ENCODE measurements at places on chromosomes 2 and 18.

DNA sequence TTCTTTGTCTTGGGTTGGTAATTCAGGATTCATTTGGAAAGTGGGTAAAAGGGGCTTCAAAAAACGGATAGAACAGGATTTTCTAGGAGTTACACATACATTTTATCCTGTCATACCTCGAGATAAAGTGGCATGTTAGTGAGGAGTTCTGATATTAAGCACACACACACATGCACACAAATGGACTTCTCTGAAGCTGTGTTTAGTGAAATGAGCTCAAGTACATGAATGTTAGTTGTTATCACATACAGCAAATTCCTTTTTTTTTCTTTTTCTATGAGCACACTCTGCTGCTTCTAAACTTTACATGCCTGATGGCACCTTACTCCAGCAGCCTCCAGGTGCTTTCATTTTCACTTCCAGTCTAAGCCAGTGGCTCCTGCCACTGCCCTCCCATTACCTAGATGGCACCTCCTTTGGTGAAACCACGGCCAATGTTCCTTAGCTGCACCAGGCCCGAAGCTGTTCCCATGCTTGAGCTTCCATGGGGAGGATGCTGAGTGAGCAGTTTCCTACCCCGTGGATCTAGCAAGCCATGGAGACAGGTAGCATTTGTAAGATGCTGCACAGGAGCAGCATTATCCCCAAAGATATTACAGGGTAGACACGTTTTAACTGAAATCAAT lies 49.7 kb downstream of the STAT1 start:
- no peak for DNase-seq

DNA sequence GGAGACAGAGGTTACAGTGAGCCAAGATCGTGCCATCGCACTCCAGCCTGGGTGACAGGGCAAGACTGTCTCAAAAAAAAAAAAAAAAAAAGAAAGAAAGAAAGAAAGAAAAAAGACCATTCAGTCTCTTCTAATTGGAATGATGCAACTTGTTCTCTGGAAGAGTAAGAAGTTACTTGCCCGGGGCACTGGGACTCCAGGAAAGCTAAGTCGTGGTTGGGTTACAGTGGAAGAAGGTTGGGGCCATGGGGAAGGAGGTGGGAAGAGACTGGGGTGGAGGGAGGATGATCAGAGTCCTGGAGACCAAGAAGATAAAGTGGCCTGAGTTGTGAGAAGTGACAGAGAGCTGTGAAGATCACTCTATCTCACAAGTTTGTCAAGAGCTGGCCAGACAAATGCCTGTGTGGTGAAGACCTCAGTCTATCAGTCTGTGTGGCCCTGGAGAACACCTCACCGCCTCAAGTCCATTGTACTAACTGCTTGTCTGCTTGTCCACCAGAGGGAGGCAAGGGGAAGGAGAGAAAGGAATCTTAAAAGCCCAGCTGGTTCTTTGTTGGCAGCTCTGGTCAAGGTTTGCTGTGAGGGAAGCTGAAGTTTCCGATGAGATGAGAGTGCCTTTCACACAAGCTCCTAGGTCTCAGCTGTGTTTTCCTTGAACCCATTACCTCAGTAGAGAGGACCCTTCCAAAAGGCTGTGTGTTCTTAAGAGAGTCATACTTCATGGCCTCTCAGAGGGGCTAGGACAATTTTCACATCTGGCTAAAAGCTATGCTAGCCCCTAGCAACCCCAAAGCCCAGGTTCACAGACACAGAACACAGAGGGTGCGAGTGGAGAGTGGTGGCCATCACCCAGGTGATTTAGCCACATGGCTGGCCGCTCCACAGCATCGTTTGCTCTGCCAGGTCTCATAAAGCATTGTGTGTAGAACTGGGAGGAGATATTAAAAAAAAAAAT lies 72.0 kb upstream of the TMEM178A start:
- DNase-seq, result no peak

DNA sequence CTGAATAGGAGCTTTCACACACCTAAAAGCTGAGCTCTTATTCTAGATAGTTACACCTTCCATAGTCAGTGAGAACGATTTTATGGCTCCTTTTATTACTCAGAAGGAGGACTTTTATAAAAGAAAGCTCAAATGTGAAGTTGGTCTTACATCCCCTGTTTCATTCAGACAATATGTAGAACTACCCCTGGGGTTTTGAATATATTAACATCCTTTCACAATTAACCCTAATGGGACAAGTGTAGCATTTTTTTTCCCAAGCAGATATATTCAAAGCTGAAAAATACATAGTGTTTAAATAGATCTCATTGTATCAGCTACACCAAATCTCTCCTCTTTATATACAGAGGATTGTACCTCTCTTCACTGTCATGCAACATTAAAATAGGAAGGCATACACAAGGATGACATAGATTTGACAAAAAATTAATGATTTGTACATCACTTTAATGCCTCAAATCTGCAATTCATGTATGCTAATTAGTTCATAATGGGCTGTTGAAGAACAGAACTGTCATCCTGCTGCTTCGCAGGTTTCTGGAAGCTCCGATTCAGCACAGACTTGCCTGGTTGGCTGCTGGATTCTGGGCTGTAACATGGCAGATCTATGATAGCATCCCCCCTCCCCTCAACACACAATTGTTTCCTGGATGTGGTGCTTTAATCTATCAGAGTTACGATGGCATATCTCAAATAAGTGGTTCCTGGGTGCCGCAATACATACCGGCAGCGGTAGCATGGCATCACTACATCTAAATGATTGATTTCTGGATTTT lies 129.7 kb upstream of the PARD3B start:
- no peak for DNase-seq

- no peak for DNase-seq
Observed at GRCh38 chr2:2075875-2076529, 255.1 kb downstream of the MYT1L start.

DNA sequence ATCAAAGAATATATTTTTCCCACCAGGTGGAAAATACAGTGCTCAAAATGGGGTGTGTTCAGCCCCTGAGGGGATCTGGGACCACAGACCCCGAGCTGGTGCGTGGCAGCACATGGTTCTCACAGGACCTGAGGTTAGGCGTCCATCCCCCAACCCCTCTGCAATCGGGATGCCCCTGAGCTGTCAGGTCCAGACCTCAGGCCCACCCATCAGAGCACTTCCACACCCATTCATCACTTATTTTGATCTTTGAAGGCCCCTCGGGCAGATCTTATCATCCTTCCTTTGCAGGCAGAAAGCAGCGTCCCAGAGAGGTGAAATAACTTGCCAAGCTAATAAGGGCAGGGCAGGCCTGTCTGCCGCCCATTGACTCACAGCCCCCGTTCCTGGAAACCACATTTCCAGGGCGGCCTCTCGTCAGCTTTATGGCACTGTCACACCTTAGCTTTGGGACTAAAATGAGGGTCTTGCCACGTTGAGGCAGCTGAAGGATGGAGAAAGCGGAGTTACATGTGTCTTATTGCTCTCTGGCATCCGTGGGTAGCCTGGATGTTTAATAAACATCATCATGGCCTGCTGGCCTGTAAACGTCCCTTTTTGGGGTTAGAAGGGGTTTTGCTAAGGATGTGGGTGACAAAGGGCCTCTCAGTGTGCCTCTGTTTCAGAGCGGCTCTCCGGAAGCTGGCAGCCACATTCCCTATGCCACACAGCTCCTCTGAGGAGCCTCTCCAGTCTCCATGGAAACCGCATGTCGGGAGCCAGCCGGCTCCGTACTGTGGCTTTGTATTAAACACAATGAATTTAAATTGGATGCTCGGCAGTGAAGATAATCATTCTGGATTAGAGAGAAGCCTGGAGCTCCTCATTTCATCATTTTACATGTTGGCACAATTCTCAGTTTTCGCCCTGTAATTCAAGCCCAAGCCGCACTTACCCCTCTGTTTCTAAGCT lies 58.3 kb upstream of the MAPRE3 start:
- DNase-seq, result no peak

- DNase-seq, result no peak
Observed at GRCh38 chr2:50607721-50608120, 424.2 kb downstream of the NRXN1 start.

GRCh38 chr2:55489467-55490062 lies 30.0 kb upstream of the CFAP36 start:
- DNase-seq, result no peak

DNA sequence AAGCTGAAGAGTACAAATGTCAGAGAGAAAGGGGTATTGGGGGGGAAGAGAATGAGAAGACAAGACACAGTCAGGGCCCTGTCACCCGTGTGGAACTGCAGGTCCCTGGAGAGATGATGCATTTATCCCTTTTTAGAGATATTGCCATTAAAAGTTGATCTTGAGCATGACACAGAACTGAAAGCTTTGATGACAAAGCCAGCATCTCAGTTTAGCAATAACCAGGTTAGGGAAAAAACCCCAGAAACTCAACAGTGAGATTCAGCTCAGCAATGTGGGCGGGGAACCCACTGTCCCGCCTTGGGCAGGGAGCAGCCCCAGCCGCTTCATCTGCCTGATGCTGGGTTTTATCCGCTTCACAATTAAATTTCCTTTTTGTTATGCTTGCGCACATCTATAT lies 181.1 kb downstream of the NEDD4L start:
- DNase-seq, result no peak

- no peak for DNase-seq
Observed at GRCh38 chr2:27651056-27651455, 12.4 kb downstream of the SUPT7L start.

DNA sequence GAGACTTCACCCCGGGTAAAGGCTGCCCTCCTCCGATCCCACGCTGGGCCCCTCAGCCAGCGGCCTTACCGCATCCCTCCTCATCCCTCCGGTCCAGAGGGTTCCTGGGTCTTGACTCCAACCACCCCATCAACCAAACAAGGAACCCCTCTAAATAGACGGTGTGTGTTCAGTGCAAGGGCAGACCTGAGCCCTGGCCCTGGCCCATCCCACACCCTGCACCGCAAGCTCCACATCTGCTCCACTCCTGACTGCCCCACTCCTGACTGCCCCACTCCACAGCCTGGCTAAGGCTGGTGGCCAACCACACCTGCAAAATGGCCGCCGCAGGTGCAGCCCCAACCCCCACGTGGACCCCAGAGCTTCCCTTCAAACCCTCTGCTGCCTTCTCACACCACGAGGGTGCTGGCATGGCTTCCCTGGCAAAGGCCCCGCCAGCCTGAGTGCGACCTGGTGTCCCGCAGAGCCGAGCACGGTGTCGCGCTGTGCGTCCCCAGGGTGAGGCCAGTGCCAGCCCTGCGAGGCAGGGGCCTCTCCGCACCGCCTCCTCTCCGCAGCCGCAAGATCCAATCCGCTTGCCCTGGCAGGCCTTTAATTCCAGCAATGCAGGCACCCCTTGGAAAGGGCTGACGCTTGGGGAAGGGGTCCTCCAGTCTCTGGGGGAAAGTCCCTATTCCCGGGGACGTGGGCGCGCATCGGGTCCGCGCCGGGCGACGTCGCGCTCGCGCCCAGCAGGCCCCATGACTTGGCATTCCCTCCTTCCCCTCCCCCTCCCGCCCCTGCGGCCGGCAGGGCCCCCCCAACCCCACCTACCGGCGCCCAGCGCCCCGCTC lies 1.5 kb downstream of the KIF1A start:
- no peak for DNase-seq

GRCh38 chr2:70756128-70756527 lies 11.9 kb downstream of the ADD2 start:
- DNase-seq, result no peak

- DNase-seq, result no peak
Observed at GRCh38 chr2:229903037-229903436, 18.8 kb downstream of the TRIP12 start.
